ENCODE measurements at places on chromosomes 12 and 14. TPM values are rescaled to one million over a fixed set of nuclear protein-coding genes. Genes with fewer than 3 reads are reported as not detected.

The PAX9 gene
- total RNA-seq: 0.27 TPM

The SPIC gene
- not detected for total RNA-seq

The ACADS gene
- 14.7 TPM for total RNA-seq

The PPM1H gene
- 0.45 TPM for total RNA-seq

The GPD1 gene
- 0.26 TPM for total RNA-seq

The SCNN1A gene
- total RNA-seq: 0.56 TPM

The MBD6 gene
- total RNA-seq: 41.5 TPM

- DNase-seq: no peak
- H3K4me1 ChIP-seq: peaks cover 21% of the 10 kb centered on the region
- no peaks in the 10 kb centered on the region for H3K36me3 ChIP-seq
- peak overlapping the region; percentile 33 for H3K4me3 ChIP-seq
- H3K27ac ChIP-seq: peak overlapping the region; percentile 66
- H3K27me3 ChIP-seq: no peaks in the 10 kb centered on the region
Measured at GRCh38 chr12:47206450-47207339, 126.9 kb upstream of the AMIGO2 start.

DNA sequence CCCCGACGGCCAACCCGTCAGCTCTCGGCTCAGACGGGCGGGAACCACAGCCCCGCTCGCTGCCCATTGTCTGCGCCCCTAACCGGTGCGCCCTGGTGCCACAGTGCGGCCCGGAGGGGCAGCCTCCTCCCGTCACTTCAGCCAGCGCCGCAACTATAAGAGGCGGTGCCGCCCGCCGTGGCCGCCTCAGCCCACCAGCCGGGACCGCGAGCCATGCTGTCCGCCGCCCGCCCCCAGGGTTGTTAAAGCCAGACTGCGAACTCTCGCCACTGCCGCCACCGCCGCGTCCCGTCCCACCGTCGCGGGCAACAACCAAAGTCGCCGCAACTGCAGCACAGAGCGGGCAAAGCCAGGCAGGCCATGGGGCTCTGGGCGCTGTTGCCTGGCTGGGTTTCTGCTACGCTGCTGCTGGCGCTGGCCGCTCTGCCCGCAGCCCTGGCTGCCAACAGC is at the start of gene WNT1:
WNT1 (plus strand) TSS at position 32 of the 450 bp plus-strand sequence; CDS start at position 361, 329 bp downstream.
- H3K4me1 ChIP-seq: peaks cover 34% of the 10 kb centered on the region
- H3K27me3 ChIP-seq: peaks cover 37% of the 10 kb centered on the region
- H3K36me3 ChIP-seq: no peaks in the 10 kb centered on the region
- H3K4me3 ChIP-seq: peak within 1 kb of the TSS; percentile 61
- DNase-seq: no peak

- no peaks in the 10 kb centered on the region for H3K4me1 ChIP-seq
- H3K27ac ChIP-seq: no peak overlapping the region
- no peaks in the 10 kb centered on the region for H3K36me3 ChIP-seq
- DNase-seq: no peak
Measured at GRCh38 chr14:43786066-43786762, 720.9 kb downstream of the FSCB start.

- no peak overlapping the region for H3K27ac ChIP-seq
- DNase-seq: no peak
- H3K36me3 ChIP-seq: peaks cover 2% of the 10 kb centered on the region
- peaks cover 6% of the 10 kb centered on the region for H3K4me1 ChIP-seq
Measured at GRCh38 chr12:11672256-11673191, 23.1 kb downstream of the ETV6 start.

GRCh38 chr12:67274186-67274585 is 5.0 kb downstream of the CAND1 start:
- H3K27ac ChIP-seq: 0 out of 2 replicates have a peak overlapping the region, but pooled peaks have one; percentile 10
- H3K27me3 ChIP-seq: no peaks in the 10 kb centered on the region
- peak overlapping the region; percentile 11 for H3K4me3 ChIP-seq
- peaks cover 13% of the 10 kb centered on the region for H3K4me1 ChIP-seq

- H3K4me1 ChIP-seq: no peaks in the 10 kb centered on the region
- no peaks in the 10 kb centered on the region for H3K36me3 ChIP-seq
- H3K4me3 ChIP-seq: no peak overlapping the region
- no peak overlapping the region for H3K27ac ChIP-seq
Measured at GRCh38 chr14:74377976-74378690, 29.9 kb downstream of the VRTN start.

- H3K4me3 ChIP-seq: no peak overlapping the region
- no peak for DNase-seq
Measured at GRCh38 chr12:26317942-26318575, 122.7 kb downstream of the SSPN start.

GRCh38 chr12:42143452-42144157 is 1.1 kb downstream of the GXYLT1 start:
- 0 out of 2 replicates have a peak overlapping the region, but pooled peaks have one; percentile 61 for H3K27ac ChIP-seq
- H3K27me3 ChIP-seq: no peaks in the 10 kb centered on the region
- peaks cover 5% of the 10 kb centered on the region for H3K4me1 ChIP-seq
- no peak for DNase-seq

DNA sequence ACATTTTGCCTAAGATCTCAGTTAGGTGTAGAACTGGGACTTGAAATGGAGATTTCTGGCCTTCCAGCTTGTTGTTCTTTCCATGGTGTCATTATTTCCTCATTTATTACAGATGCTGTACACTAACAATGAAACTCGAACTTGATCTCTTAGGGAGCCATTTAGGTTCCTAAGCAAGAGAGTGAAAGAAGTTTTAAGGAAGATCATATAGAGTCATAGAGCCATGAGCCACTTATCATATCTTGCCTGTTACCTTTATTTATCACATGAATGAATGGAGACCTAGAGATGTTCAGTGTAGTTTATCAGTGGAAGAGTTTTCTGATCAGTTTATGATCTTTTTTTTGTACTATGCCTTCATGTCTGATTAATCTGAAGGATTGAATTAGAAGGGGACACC is 9.9 kb downstream of the HELB start:
- H3K36me3 ChIP-seq: no peaks in the 10 kb centered on the region
- no peak overlapping the region for H3K4me3 ChIP-seq
- no peaks in the 10 kb centered on the region for H3K4me1 ChIP-seq
- H3K27me3 ChIP-seq: no peaks in the 10 kb centered on the region

GRCh38 chr12:44296624-44297197 is 460.8 kb downstream of the TMEM117 start:
- DNase-seq: no peak
- H3K27ac ChIP-seq: no peak overlapping the region
- no peak overlapping the region for H3K4me3 ChIP-seq
- peaks cover 6% of the 10 kb centered on the region for H3K4me1 ChIP-seq
- no peaks in the 10 kb centered on the region for H3K27me3 ChIP-seq

DNA sequence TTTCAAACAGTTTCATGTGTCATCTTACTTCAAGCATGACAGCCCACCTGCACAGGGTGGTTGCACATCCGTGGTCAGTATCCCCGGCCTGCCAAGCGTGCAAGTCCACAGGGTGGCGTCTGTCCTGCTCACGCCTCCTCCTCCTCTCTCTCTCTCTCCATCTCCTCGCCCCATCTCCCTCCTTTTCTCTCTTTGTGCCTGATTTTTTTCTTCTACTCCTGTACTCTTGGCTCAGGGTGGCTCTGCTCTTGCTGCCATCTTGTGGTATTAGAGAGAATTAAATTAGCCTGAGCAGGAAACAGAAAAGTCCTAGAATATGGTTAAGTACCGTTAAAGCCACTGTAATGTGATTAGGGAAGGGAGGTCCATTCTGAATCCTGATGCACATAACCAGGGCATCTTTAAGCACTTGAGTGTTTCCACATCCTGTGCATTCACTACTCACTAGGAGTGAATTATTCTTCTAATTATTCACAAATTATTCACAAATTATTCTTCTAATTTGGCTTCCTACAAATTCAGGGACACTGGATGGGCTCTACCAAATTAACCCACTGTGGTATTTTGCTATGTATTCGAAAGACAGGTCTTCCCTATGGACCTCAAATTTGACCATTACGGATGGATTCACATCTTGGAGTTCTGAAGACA is 25.5 kb upstream of the DTX1 start:
- no peaks in the 10 kb centered on the region for H3K36me3 ChIP-seq
- H3K27ac ChIP-seq: no peak overlapping the region
- DNase-seq: no peak
- H3K27me3 ChIP-seq: no peaks in the 10 kb centered on the region
- H3K4me3 ChIP-seq: no peak overlapping the region

DNA sequence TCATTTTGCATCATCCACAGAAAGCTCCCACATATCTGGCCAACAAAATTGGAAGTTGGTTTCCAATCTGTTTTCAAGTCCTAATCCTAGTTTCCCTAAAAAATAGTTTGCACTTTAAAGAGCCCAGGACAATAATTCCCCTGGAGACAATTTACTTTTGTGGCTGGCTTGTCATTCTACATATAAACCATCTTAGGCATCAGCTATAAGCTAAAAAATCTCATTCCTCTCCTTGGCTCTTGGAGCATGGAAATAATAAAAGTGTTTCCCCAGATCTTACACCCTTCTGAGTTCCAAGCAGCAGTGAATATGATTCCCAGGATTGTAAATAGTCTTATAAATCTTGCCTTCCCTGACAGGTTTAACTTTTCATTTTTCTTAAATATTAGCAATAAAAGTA is 89.1 kb upstream of the NUDT4 start:
- no peaks in the 10 kb centered on the region for H3K27me3 ChIP-seq
- DNase-seq: no peak
- H3K27ac ChIP-seq: no peak overlapping the region
- H3K4me3 ChIP-seq: no peak overlapping the region
- no peaks in the 10 kb centered on the region for H3K4me1 ChIP-seq

GRCh38 chr14:51188566-51189185 is 51.4 kb upstream of the TMX1 start:
- H3K4me1 ChIP-seq: peaks cover 11% of the 10 kb centered on the region
- DNase-seq: no peak
- no peaks in the 10 kb centered on the region for H3K27me3 ChIP-seq
- H3K36me3 ChIP-seq: no peaks in the 10 kb centered on the region
- no peak overlapping the region for H3K27ac ChIP-seq

DNA sequence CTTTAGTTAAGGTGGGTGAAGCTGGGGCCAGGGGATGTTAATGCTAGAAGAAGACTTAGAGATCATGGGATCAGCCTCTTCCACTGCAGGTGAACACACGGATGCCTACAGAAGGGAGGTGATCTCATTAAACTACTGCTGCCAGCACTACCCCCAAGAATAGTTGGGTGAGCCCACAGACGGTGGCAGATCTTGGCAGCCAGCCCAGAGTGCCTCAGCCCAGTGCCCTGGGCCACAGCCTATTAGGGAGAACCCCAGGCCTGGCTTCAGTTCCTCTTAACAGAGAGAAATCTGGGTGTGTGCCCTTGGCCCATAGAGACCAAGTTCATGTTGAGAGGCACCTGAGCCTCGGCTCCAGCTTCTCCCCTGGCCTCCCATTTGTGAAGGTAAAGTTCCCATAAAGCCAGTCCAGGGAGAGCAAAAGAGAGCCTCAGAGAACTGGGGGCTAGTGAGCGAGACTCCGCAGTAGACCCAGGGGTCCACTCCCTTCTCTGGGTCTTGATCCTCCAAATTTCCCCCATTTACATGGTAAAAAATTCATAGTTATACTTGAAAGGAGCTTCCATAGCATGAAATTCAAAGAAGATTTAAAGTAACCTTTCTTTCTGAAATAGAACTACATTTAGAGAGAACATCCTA is 125.0 kb upstream of the CCND2 start:
- H3K4me3 ChIP-seq: no peak overlapping the region
- peaks cover 77% of the 10 kb centered on the region for H3K4me1 ChIP-seq
- peak; percentile 93 for DNase-seq
- H3K27me3 ChIP-seq: no peaks in the 10 kb centered on the region
- H3K27ac ChIP-seq: peak overlapping the region; percentile 72

DNA sequence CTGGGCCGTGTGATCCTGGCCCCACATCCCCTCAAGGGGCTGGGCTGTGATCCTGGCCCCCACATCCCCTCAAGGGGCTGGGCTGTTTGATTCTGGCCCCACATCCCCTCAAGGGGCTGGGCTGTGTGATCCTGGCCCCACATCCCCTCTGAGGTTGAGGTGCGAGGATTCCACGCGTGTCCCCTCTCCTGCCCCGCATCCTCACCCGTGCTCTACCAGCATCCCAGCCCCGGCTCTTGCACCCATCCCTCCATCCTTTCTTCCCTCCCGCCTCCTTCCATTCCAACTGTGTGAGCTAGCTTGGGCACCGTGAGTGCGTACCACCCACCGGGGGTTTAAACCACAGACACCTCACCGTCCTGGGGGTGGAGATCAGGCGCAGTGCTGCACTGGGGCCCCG is 31.1 kb upstream of the TMEM179 start:
- no peak overlapping the region for H3K4me3 ChIP-seq
- no peak for DNase-seq
- H3K27ac ChIP-seq: no peak overlapping the region

- no peaks in the 10 kb centered on the region for H3K4me1 ChIP-seq
- no peak overlapping the region for H3K4me3 ChIP-seq
- H3K27me3 ChIP-seq: no peaks in the 10 kb centered on the region
- DNase-seq: no peak
- H3K36me3 ChIP-seq: no peaks in the 10 kb centered on the region
Measured at GRCh38 chr12:77537663-77538062, 293.0 kb upstream of the NAV3 start.

DNA sequence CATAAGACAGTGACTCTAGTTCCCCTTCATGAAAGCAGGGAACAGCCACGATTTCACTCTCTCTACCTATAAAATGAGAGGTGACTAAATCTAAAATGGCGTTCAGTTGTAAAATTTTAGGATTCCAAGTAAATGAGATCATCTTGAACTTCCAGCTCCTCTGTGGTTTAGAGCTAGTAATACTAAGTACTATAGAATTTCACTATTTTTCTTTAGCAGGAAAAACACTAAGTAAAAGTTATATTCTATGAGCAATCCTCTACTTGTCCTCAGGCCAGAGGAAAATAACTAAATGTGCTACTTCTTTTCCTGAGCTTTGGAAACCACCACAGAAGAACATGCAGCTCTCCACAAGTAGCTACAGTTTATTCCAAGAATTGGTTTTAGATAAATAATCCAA is 55.6 kb downstream of the NIN start:
- H3K4me1 ChIP-seq: no peaks in the 10 kb centered on the region
- H3K27me3 ChIP-seq: no peaks in the 10 kb centered on the region
- no peak for DNase-seq

DNA sequence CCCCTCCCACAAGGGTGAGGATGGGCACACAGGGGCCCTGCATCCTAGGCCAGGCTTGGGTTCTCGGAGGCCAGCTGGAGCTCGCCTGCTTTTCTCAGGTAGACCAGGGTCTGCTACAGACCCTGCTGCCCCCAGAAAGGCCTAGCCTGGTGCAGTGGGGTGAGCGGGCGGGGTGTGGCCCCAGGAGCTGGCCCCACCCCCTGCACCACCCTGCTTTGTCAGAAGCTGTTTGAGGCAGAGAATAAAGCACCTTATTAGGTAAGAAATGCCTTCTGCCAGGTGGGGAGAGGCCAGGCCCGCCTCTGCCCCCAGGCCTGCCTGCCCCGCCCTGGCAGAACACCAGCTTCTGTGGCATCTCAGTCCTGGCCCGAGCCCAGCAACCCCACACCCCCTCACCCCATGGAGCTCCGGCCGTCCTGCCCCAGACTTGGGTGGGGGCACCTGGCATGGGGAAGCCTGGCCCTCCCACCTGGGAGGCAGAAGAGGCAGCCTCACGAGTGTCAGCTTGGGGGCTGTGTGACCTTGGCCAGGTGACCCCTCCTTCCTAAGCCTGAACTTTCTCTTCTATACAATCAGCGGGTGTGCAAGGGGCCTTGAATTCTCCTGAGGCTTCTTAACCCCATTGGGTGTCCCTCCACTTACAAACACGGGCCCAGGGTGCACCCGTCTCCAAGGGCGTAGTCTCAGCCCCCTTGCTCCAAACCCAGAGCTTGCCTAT is 43.2 kb downstream of the KRT80 start:
- no peaks in the 10 kb centered on the region for H3K4me1 ChIP-seq
- DNase-seq: no peak
- H3K36me3 ChIP-seq: no peaks in the 10 kb centered on the region
- H3K4me3 ChIP-seq: no peak overlapping the region
- H3K27ac ChIP-seq: no peak overlapping the region

GRCh38 chr14:96233661-96234060 is 22.3 kb upstream of the BDKRB1 start:
- DNase-seq: no peak
- H3K4me1 ChIP-seq: no peaks in the 10 kb centered on the region
- H3K36me3 ChIP-seq: no peaks in the 10 kb centered on the region
- H3K27me3 ChIP-seq: no peaks in the 10 kb centered on the region
